Activated CD8-positive, alpha-beta memory T cell treated with anti-CD3 and anti-CD28 coated beads, Interleukin-2, amount 10 ng/mL, durations not matched to agents 7 days and 5 days (primary cell): ENCODE measurements at places on chromosomes 7 and 10.
A peak's percentile ranks its signal among the peaks of the same experiment; 100 is the strongest.

DNA sequence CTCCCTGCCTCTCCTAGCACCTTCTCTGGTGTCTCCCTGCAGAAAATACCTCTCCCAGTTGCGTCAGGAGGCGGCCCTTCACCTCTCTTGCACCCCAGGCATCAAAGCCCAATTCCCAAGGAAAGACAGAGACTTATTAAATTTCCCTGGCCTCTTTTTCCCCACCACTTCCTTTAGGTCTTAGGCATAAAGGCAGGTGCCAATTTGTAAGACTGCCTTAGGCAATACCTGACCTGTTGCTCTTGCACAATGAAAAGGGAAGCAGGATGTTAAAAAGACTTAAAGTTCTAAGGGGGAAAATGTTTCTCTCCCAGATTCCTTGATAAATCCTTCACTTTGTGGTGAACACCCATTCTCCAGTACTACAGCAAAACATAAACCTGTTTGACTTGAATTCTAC is 186.7 kb downstream of the SLC25A13 start:
- no peak for DNase-seq

DNA sequence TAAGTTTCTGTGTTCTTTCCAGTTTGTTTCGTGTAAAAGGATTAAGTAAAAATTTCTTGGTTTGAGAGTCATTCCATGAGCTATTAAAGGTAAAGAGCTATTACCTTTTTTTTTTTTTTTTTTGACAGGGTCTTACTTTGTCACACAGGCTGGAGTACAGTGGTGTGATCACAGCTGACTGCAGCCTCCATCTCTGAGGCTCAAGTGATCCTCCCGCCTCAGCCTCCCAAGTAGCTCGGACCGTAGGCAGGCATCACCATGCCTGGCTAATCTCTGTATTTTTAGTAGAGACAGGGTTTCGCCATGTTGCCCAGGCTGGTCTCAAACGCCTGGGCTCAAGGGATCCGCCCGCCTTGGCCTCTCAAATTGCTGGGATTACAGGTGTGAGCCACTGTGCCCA is 1.4 kb downstream of the SMKR1 start:
- no peak for DNase-seq

- DNase-seq, result no peak
These were observed 16.6 kb upstream of the RET start for GRCh38 chr10:43060291-43060690.

GRCh38 chr10:20094226-20094976 is 278.2 kb downstream of the PLXDC2 start:
- DNase-seq, result no peak

GRCh38 chr10:95864906-95865813 is 42.6 kb upstream of the CC2D2B start:
- DNase-seq, result peak; percentile 73

- no peak for DNase-seq
These were observed 33.2 kb downstream of the ABCC2 start for GRCh38 chr10:99815621-99816020.

- DNase-seq, result peak; percentile 88
These were observed 44.8 kb upstream of the DMBT1 start for GRCh38 chr10:122515588-122516231.

- no peak for DNase-seq
These were observed 49.7 kb downstream of the INPP5F start for GRCh38 chr10:119775529-119775928.

GRCh38 chr10:109968953-109969759 is 38.6 kb upstream of the ADD3 start:
- no peak for DNase-seq

- no peak for DNase-seq
These were observed 98.2 kb upstream of the PITRM1 start for GRCh38 chr10:3270577-3271316.

- no peak for DNase-seq
These were observed 23.5 kb downstream of the ABLIM1 start for GRCh38 chr10:114634609-114634979.
